Activated CD4-positive, alpha-beta memory T cell treated with anti-CD3 and anti-CD28 coated beads for 36 hours (primary cell): ENCODE measurements at places on chromosomes 1 and 21. TPM values are rescaled to one million over a fixed set of nuclear protein-coding genes. Genes with fewer than 3 reads are reported as not detected.

The ZNF695 gene
- total RNA-seq, result 0.74 TPM

The LAMC2 gene
- total RNA-seq, result not detected

The PIGM gene
- 4.4 TPM for total RNA-seq

The PDZK1 gene
- not detected for total RNA-seq

The FHAD1 gene
- total RNA-seq, result not detected

The ACTL8 gene
- total RNA-seq, result not detected

The TRMT13 gene
- total RNA-seq, result 17.5 TPM

The ACAP3 gene
- total RNA-seq, result 32.0 TPM

The HCRTR1 gene
- not detected for total RNA-seq

The ADGRB2 gene
- 1.7 TPM for total RNA-seq

The OLFM3 gene
- not detected for total RNA-seq

The BCL2L15 gene
- 0.22 TPM for total RNA-seq

The RSRP1 gene
- total RNA-seq, result 123 TPM

The VWA5B1 gene
- total RNA-seq, result not detected

The ESRRG gene
- total RNA-seq, result not detected

The FLG2 gene
- not detected for total RNA-seq

The RIMKLA gene
- 3.2 TPM for total RNA-seq

The CHIA gene
- not detected for total RNA-seq

The MTMR11 gene
- 1.7 TPM for total RNA-seq

The DISP3 gene
- total RNA-seq, result 0.07 TPM

The PHF13 gene
- total RNA-seq, result 16.8 TPM

The TCP10L gene
- 0.65 TPM for total RNA-seq

The TESK2 gene
- 4.6 TPM for total RNA-seq

The PLA2G2D gene
- 0.07 TPM for total RNA-seq

The ARHGAP29 gene
- total RNA-seq, result 0.31 TPM

The BLACAT1 gene
- total RNA-seq, result 1.2 TPM

The GJA8 gene
- total RNA-seq, result not detected

The CRNN gene
- total RNA-seq, result not detected

The C1orf226 gene
- 0.12 TPM for total RNA-seq

The C21orf58 gene
- 25.8 TPM for total RNA-seq

The AMPD1 gene
- not detected for total RNA-seq

The ATP5IF1 gene
- 181 TPM for total RNA-seq

The SMIM34 gene
- not detected for total RNA-seq
